CD4-positive, CD25-positive, alpha-beta regulatory T cell (primary cell): ENCODE measurements at places on chromosomes 13 and 19.

GRCh38 chr13:109809216-109809932, 23.0 kb upstream of the IRS2 start:
- no peak for DNase-seq
- no peaks in the 10 kb centered on the region for H3K4me1 ChIP-seq
- no peaks in the 10 kb centered on the region for H3K36me3 ChIP-seq

DNA sequence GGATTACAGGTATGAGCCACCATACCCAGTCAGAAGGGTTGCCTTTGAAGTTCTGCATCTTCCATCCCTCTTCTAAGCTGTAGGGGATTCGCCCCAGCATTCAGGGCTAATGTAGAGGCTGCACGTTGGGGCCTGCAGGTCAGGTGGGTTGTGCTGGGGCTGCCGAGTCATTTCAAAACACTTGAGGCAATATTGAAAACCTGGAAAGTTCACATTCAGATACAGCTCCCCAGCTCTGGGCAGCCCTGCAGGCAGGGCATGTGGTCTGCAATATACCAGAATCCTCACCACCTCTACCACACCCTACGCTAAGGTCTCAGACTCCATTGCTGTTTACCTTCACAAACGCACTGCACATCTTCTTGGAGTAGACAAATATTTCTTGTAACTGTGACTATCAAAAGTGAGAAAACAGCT, 24.6 kb downstream of the CCNE1 start:
- H3K4me3 ChIP-seq: peak overlapping the region; percentile 51
- H3K4me1 ChIP-seq: peaks cover 40% of the 10 kb centered on the region
- peak overlapping the region; percentile 81 for H3K27ac ChIP-seq
- no peaks in the 10 kb centered on the region for H3K27me3 ChIP-seq

DNA sequence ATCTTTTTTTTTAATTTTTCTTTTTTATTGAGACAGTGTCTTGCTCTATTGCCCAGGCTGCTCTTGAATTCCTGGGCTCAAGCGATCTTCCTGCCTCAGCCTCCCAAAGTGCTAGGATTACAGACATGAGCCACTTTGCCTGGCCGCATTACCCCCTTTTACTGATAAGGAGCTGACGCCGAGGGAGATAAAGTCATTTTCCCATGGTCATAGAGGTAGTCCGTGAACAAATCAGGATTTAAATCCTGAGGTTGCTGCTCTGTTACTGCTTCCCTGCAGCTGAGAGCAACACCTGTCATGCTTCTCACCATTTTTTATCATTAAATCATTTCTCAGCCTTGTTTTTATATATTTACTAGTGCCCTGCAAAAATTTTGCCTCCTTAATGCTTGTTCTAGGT, 7.4 kb downstream of the CYSLTR2 start:
- DNase-seq: no peak
- no peaks in the 10 kb centered on the region for H3K4me1 ChIP-seq
- H3K27me3 ChIP-seq: no peaks in the 10 kb centered on the region
- no peaks in the 10 kb centered on the region for H3K36me3 ChIP-seq

- H3K27ac ChIP-seq: no peak overlapping the region
- DNase-seq: no peak
- no peaks in the 10 kb centered on the region for H3K27me3 ChIP-seq
- H3K4me3 ChIP-seq: no peak overlapping the region
These were observed 20.3 kb downstream of the DCAF15 start for GRCh38 chr19:13972368-13973155.

GRCh38 chr19:14408491-14409145, 10.5 kb downstream of the DDX39A start:
- no peak for DNase-seq
- H3K4me1 ChIP-seq: peaks cover 35% of the 10 kb centered on the region
- H3K27me3 ChIP-seq: no peaks in the 10 kb centered on the region
- H3K36me3 ChIP-seq: peaks cover 90% of the 10 kb centered on the region
- no peak overlapping the region for H3K4me3 ChIP-seq

DNA sequence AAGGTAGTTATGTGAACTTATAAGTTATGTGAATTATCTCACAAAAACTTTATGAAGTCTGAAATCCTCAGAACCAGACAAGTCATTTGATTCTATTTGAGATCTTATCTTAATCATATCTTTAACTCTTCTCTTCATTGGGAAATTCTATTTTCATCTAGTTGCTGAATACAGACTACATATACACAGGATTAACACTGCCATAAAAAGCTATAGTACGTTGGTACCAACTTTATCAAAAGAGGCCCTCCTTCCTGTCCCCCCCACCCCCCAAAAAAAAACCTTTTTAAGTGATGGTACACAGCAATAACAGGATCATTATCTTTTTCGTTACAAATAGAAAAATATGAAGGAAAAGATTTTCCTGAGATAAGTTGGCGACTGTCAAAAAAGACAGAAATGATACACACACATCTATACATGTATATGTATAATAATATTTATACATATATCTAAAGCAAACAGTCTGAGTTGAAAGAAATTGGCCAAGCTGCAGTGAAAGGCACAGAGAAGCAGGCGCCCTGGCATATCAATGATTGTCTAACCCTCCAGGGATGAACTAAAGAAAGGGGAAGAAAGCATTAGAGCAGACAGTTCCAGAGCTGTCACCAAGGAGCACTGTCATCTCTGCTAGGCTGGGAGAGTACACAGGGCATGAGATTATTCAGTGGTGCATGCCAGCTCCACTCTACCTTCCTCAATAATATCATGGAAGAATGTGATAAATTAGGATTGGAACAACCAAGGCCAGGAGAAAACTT, 116.7 kb downstream of the KLF12 start:
- no peaks in the 10 kb centered on the region for H3K27me3 ChIP-seq
- H3K4me1 ChIP-seq: peaks cover 3% of the 10 kb centered on the region
- DNase-seq: no peak

- H3K4me1 ChIP-seq: no peaks in the 10 kb centered on the region
- H3K36me3 ChIP-seq: no peaks in the 10 kb centered on the region
- H3K4me3 ChIP-seq: no peak overlapping the region
- no peak for DNase-seq
- no peak overlapping the region for H3K27ac ChIP-seq
These were observed 480.7 kb downstream of the LMO7 start for GRCh38 chr13:76116751-76117360.

DNA sequence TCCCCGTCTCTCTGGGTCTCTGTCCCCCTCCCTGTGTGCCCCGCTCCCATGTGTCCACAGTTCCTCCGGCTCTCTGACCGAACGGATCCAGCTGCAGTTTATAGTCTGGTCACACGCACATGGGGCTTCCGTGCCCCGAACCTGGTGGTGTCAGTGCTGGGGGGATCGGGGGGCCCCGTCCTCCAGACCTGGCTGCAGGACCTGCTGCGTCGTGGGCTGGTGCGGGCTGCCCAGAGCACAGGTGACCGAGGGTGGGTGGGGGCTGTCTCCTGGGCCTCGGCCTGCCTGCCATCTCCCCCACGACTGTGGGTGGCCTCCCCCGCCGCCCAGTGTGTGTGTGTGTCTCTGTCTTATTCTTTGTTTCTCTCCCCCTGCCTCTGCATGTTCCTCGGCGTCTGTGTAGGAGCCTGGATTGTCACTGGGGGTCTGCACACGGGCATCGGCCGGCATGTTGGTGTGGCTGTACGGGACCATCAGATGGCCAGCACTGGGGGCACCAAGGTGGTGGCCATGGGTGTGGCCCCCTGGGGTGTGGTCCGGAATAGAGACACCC, 10.3 kb downstream of the TRPM4 start:
- DNase-seq: no peak
- H3K36me3 ChIP-seq: no peaks in the 10 kb centered on the region
- no peak overlapping the region for H3K27ac ChIP-seq
- H3K4me1 ChIP-seq: no peaks in the 10 kb centered on the region
- peaks cover 2% of the 10 kb centered on the region for H3K27me3 ChIP-seq

DNA sequence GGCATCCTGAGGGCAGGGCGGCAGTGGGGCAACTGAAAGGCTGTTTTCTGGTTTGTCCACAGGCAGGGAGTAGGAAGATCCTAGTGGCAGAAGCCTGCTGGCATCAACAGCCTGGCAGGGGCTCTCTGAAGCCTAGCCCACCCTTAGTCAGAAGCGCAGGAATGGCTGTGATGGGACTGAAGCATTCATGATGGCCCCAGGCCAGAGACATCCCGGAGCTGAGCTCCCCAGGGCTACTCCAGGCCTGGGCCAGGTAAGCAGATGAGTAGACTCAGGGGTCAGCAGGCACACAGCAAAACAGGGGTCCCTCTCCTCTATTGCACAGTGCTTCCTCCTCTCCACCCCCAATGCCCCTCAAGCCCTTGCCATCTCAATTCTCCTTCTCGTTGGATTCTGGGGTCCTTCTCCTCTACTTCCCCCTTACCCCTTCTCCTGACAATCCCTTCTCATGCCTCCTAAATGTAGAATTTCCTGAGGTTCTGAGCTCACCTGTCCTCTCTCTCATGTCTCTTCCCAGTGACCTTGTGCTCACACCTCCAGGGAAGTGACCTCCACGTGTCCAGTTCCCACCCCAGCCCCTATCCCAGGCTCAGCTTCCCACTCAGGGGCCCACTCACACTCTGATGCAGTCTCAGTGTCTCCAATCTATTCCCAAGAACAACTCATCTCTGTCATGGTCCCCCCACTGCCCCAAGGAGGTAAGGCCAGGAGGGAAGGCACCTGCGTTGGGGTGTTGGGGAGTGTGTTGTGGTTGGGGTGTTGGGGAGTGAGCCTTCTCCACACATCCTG, 158.7 kb upstream of the ZNF507 start:
- H3K36me3 ChIP-seq: no peaks in the 10 kb centered on the region
- H3K4me1 ChIP-seq: no peaks in the 10 kb centered on the region
- no peak overlapping the region for H3K27ac ChIP-seq
- H3K27me3 ChIP-seq: no peaks in the 10 kb centered on the region
- no peak overlapping the region for H3K4me3 ChIP-seq

- peak overlapping the region; percentile 62 for H3K4me3 ChIP-seq
- DNase-seq: peak; percentile 33
- H3K27ac ChIP-seq: peak overlapping the region; percentile 74
- H3K4me1 ChIP-seq: peaks cover 29% of the 10 kb centered on the region
- H3K36me3 ChIP-seq: peaks cover 7% of the 10 kb centered on the region
These were observed 551 bp downstream of the FZR1 start for GRCh38 chr19:3506384-3507340.

- no peak overlapping the region for H3K4me3 ChIP-seq
- no peaks in the 10 kb centered on the region for H3K27me3 ChIP-seq
- H3K36me3 ChIP-seq: peaks cover 5% of the 10 kb centered on the region
- no peak overlapping the region for H3K27ac ChIP-seq
- H3K4me1 ChIP-seq: peaks cover 28% of the 10 kb centered on the region
These were observed 20.7 kb downstream of the GARRE1 start for GRCh38 chr19:34274827-34275625.

- peaks cover 10% of the 10 kb centered on the region for H3K27me3 ChIP-seq
- no peaks in the 10 kb centered on the region for H3K36me3 ChIP-seq
- no peak for DNase-seq
- H3K4me1 ChIP-seq: no peaks in the 10 kb centered on the region
- H3K27ac ChIP-seq: no peak overlapping the region
These were observed 7.0 kb downstream of the SLC1A6 start for GRCh38 chr19:14972676-14973075.

GRCh38 chr13:105599477-105600037, 935.9 kb downstream of the EFNB2 start:
- H3K4me3 ChIP-seq: no peak overlapping the region
- H3K4me1 ChIP-seq: no peaks in the 10 kb centered on the region
- DNase-seq: no peak
- H3K36me3 ChIP-seq: no peaks in the 10 kb centered on the region

DNA sequence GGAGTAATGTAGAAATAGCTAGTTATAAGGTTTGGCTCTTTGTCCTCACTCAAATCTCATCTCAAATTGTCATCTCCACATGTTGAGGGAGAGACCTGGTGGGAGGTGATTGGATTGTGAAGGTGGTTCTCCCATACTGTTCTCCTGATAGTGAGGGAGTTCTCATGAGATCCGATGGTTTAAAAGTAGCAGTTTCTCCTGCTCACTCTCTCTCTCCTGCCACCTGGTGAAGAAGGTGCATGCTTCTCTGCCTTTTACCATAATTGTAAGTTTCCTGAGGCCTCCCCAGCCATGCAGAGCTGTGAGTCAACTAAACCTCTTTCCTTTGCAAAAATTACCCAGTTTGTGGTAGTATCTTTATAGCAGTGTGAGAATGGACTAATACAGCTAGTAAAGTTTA, 849.4 kb downstream of the DACH1 start:
- H3K27me3 ChIP-seq: no peaks in the 10 kb centered on the region
- DNase-seq: no peak
- no peaks in the 10 kb centered on the region for H3K36me3 ChIP-seq

DNA sequence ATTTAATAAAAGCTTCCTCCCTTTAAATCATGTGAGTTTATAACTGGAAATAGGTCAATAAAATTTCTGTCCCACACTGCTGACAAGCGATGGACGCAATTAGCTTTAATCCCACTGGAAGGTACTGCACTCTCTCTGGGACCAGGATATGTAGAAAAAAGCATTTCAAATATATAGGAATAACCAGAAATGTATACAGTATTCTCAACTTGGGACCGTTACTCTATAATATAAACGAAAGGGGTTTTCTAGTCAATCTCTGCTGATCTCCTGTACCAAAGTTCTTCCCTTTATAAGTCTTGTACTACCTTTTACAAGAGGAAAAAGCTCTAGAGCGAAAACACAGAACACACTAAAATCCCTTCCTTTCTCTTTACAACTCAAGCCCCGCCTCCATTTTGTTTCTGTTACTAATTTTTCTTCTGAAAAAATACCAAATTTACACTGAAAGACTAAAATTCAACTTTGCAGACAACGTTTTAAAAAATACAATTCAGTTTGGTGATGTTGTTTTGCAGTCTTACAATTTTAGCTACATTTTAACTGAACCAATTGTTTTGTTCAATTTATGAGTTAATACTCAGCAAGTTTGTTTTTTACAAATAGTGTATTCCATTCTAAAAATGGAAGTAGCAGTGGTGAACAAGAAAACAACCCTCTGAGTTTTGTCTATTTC, 1.7 kb upstream of the USPL1 start:
- peak; percentile 47 for DNase-seq
- no peaks in the 10 kb centered on the region for H3K36me3 ChIP-seq

DNA sequence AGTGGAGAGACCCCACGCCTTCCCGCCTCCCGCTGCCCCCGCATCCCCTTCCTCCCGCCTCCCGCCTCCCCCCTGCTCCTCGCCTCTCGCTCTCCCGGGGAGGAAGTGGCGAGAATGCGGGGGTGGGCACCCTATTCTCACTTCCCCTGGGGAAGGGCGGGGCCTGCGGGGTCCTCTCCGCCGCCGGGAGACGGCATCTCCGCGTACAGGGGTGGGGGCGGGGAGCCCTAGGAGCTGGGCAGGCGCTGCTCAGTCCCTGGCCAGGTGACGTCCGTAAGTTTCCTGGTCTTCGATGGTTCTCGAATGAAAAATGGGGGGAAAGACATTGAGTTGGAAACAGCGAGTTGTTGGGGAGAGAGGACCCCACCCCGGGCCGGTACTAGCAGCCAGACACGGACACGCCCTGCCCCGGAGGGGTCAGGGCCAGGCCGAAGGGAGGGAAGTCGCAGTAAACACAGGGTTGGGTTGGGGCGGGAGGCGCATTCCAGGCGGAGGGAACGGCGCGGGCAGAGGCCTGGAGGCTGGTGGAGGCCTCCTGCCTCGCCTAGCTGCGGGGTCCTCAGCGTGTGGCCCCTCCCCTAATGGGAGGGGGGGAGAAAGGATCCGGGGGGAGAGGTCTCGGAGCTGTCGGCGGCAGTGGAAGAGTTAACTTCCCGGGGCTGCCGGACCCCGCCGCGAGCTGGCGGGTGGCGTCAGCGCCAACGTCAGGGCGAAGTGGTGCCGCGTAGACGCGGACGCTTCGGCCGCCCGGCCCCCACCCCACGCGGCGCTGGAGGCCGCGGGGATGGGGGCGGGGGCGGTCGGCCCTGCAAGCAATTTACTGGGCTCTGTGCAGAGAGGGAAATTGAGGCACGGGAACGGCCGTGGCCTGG, 10.4 kb upstream of the JUND start:
- no peaks in the 10 kb centered on the region for H3K27me3 ChIP-seq
- H3K27ac ChIP-seq: peak overlapping the region; percentile 99
- no peaks in the 10 kb centered on the region for H3K36me3 ChIP-seq
- peak; percentile 83 for DNase-seq

- H3K27me3 ChIP-seq: no peaks in the 10 kb centered on the region
- no peak for DNase-seq
- H3K4me1 ChIP-seq: peaks cover 9% of the 10 kb centered on the region
- H3K36me3 ChIP-seq: no peaks in the 10 kb centered on the region
- no peak overlapping the region for H3K27ac ChIP-seq
These were observed 5.8 kb upstream of the KMT5C start for GRCh38 chr19:55333870-55334269.
